NCI-H1436 treated with DMSO at 0.1 percent for 48 hours (cell line): ENCODE measurements at places on chromosomes 12 and 14.

DNA sequence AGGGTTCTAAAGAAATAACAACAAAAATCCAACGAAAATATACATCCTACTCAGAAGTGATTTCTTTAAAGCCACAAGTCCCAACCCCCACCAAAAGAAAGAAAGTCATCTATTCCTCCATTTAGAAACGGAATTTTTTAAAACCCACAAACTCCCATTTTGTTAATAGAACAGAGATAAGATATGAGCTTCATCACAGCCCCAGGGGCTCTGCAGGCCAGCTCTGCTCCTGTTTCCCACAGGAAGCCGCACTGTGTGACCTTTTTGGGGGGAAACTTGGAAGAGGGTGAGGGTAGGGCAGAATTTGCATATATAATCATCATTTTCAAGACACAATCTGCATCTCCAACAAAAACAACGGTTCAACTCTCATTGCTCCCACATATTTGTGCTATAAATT, 2.8 kb downstream of the FBXL14 start:
- DNase-seq, result no peak

DNA sequence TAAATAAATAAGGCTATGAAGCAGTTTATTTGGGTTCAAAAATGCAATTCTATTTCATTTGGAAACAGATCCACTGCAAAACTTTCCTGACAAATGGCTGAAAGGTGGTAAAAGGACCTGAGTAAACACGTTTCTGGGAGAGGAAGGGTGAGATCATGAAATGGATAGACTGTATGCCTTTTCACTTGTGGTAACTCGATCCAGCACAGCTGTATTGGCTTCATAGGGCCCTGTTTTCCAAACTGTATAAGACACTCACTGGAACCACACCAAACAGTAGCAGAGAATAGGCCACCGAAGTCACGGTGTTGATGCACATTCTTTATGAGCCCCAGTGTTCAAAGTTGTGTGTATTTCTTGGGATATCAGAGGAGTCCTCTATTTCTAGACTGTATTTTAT, 325.2 kb upstream of the DIO2 start:
- DNase-seq, result no peak

GRCh38 chr12:57087010-57087690, 1.8 kb upstream of the NAB2 start:
- no peak for DNase-seq

DNA sequence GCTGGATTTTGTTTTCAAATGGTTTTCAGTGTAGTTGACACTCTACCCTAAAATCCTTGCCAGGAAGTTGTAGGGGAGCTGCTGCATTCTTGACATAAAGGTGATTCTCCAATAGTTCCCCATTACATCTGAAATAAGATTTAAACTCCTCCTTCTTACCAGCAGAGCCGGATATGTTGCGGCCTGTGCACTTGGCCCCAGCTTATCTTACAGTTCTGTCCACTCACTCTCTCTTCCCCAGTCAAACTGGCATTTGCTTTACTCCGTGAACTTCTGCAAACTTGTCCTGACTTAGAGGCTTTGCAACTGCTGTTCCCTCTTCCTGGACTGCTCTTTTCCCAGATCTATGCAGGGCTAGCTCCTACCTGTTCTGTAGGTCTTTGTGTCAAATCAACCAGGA, 929.5 kb downstream of the VRK1 start:
- DNase-seq, result no peak

DNA sequence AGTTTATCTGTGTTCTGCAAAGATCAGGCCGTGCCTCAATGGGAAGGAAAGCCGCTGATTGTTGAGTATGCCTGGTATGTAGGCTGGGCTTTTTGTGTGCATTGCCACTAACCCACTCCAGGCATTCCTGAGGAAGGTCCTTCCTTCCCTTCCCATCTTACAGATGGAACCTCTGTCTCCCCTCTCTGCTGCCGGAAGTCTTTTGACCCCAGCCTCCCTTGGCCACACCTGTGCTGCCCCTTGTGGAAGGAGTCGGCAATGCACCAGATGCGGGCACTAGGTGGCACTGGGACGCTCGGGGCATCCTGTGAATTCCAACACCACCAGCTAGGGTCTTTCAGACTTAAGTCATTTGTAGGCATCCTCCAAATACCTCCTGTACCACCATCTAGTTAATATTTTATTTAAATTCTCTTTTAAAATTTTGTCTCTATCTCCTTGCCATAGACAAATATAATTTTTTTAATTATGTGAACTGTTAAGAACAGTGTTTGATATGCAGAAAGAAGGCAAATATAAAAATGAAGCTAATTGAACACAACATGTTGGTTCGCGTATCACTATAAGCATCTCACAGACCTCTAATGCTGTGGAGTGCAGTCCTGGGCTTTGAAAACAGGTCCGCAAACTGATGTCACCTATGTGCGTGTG, 99.6 kb downstream of the RIN3 start:
- DNase-seq, result no peak

DNA sequence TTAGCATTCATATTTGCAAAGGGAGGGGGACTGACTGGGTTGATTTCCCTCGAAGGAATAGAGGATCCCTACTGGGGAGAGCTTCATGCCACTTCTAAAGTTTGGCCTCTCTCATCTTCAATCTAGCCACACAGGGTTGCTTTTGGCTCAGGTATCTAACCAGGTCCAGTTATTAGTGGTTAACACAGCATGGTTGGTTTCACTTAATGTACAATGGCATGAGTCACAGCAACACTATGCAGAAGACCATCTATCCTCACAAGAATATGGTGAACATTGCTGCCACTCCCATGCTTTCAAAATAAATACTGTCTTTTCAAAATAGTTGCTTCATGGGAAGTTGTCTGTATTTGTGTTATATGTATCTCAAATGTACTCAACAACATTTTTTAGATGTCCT, 6.6 kb upstream of the RAB3IP start:
- DNase-seq, result no peak

- no peak for DNase-seq
These were observed 34.2 kb downstream of the ABCC9 start for GRCh38 chr12:21906919-21907493.

- no peak for DNase-seq
These were observed 88.4 kb downstream of the PCNX1 start for GRCh38 chr14:70995671-70996070.

- DNase-seq, result no peak
These were observed 98.4 kb upstream of the BTG1 start for GRCh38 chr12:92244036-92244435.

DNA sequence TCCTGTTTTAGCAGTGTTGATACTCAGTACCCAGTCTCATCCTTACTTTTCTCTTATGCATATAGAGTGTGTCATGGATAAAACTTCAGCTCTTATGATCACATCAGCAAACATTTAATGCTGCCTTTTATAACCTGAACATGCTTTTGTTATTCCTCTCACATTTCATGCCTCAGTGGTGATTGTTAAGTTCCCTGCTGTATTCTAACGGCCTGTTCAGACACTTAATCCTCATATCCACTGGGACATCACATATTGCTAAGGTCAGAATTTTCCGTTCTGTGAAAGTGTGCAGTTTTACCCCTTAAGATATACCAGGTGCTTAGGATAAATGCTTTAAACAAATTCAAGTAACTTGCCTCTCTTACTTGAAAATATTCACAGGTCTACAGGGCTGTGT, 268.7 kb upstream of the SEL1L start:
- no peak for DNase-seq

GRCh38 chr12:116441292-116441691, 117.9 kb upstream of the MAP1LC3B2 start:
- DNase-seq, result no peak

GRCh38 chr12:24993793-24994192, 44.9 kb upstream of the BCAT1 start:
- no peak for DNase-seq

DNA sequence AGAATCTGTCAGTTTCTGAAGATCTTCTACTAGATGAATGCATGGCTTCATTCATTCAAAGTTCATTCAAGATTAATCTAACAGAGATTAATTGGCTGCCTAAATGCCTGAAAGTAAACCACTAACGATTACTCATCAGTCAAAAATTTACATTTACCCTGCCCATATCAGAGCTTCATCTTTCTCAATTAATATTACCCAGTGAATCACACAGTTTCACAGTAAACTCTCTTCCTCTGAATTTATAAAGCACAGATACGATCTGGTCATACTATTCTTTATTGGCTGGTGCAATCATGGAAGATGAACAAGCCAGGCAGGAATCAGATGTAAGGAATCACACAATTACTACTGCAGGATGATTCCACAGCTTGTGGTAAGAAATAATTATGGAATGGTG, 377.7 kb downstream of the SLC16A7 start:
- DNase-seq, result no peak

DNA sequence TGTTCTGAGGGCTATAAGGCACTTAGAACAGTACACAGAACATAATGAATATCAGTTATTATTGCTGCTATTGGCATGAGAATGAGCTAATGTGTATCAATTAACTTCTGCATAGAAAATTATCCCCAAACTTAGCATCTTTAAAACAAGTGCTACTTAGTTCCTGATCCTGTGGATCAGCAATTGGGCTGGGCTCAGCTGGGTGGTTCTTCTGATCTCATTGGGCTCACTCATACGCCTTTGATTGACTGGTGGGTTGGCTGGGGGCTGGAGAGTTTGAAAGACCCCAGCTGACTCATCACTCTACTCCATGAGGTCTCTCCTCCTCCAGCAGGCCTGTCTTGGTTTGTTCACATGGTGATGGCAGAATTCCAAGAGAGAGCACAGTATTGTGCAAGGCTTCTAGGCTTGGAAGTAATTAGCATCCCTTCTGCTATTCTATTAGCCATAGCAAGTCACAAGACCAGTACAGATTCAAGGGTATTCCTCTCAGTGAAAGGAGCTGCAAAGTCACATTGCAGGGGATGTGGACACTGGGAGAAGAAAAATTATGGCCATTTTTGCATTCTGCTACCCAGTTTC, 27.2 kb upstream of the HSPB8 start:
- no peak for DNase-seq

- DNase-seq, result no peak
These were observed 244.0 kb upstream of the FKBP4 start for GRCh38 chr12:2550561-2551411.

DNA sequence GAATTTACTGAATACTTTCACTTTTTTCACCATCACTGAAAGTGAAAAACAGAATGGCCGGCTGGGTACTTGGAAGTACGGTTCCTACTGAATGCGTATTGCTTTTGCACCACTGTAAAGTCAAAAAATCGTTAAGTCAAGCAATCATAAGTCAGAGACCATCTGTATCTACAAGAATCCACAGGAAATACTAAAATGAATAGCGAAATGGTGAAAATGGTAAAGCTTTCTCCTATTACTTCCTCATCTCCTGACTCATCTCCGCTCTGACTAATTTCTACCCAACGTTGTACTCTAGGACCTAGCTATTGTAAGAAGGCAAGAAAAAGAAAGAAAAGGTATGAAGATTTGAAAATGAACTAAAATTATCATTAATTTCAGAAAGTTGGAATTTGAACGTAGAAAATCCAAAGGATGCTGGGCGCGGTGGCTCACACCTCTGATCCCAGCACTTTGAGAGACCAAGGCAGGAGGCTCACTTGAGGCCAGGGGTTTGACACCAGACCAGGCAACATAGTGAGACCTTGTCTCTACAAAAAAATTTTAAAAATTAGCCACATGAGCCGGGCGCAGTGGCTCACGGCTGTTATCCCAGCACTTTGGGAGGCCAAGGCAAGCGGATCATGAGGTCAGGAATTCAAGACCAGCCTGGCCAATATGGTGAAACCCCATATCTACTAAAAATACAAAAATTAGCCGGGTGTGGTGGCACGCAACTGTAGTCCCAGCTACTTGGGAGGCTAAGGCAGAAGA, 5.3 kb upstream of the CDCA4 start:
- DNase-seq, result no peak

GRCh38 chr14:106564058-106564643, 1037.8 kb downstream of the TMEM121 start:
- DNase-seq, result no peak

DNA sequence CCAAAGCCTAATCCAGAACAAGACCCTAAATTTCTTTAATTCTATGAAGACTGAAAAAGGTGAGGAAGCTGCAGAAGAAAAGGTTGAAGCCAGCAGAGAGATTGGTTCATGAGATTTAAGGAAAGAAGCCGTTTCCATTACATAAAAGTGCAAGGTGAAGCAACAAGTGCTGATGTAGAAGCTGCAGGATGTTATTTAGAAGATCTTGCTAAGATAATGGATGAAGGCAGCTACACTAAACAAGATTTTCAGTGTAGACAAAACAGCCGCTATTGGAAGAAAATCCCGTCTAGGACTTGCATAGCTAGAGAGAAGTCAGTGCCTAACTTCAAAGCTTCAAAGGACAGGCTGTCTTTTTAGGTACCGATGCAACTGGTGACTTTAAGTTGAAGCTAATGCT, 65.4 kb upstream of the AMIGO2 start:
- no peak for DNase-seq

DNA sequence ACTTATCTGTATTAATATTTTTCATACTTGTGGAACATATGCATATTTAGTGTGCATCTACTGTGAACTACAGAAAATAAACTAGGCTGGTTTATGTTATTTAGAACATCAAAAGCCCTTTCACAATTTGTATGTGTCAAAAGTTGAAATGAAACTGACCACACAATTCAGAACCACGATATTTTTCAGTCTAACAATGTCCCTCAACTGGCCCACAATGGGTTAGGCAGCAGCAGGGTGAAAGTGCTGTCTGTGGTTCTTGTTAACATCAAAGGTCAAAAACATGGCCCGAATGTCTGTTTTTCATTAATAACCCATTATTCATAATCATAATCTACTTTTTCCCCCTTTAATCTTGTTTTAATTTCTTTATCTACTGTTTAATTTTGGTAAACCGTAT, 559.9 kb upstream of the ATP2B1 start:
- DNase-seq, result no peak

- DNase-seq, result peak; percentile 74
These were observed at the start of gene SIX4 for GRCh38 chr14:60723907-60724618. SIX4 (minus strand) TSS chr14:60724351; CDS start chr14:60724074, 277 bp downstream.

DNA sequence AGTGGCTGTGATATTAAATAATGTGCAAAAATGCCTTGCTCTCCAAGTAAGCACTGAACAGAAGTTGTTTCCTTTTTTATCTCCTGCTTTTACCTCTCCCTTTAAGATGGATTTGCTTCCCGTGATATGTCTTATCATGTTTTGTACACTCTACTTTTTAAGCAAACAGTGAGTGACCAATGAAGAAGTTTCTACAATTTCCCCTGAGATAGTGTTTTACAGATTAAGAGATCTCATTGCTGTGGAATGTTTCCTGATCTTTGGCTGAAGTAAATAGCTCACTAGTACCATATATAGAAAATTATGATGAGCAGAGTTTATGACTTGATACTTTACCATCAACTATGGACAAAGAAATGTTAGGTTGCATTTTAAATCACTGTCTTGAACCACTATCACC, 184.8 kb upstream of the PDE3A start:
- no peak for DNase-seq

DNA sequence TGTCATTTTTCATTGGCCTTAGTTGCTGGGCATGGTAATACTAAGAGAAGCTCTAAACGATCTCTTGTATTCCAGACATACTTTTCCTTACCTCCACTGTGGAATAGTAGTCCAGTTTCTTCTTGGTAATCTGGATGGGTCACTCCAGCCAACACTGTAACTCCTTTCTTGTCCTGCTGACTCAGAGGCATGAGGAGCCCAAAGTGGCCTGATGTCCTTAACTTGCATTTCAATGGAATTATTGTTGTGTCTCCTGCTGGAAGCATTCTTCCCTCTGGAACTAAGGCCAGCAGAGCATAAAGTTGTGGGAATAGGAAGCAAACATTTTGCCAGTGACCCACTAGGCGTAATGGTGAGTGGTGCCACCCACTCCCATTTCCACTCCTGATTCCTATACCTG, 33.1 kb downstream of the DAAM1 start:
- no peak for DNase-seq

- no peak for DNase-seq
These were observed 69.6 kb upstream of the TMEM132D start for GRCh38 chr12:129973236-129973961.
